ENCODE measurements at places on chromosomes 12 and 14.

GRCh38 chr14:50970886-50971781 is 26.9 kb upstream of the PYGL start:
- no peak for DNase-seq

DNA sequence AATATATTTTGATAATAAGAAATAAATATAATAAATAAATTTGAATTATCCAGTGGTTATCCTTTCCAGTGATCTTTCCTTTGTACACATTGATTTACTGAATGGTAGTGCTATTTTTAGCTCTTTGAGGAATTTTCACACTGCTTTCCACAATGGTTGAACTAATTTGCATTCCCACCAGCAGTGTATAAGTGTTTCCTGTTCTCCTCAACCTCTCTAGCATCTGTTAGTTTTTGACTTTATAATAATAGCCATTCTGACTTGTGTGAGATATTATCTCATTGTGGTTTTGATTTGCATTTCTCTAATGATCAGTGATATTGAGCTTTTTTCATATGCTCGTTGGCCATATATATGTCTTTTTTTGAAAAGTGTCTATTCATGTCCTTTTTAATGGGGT is 333.7 kb downstream of the RAD51B start:
- DNase-seq, result no peak

GRCh38 chr12:3571724-3572123 is 80.7 kb downstream of the PRMT8 start:
- DNase-seq, result no peak

DNA sequence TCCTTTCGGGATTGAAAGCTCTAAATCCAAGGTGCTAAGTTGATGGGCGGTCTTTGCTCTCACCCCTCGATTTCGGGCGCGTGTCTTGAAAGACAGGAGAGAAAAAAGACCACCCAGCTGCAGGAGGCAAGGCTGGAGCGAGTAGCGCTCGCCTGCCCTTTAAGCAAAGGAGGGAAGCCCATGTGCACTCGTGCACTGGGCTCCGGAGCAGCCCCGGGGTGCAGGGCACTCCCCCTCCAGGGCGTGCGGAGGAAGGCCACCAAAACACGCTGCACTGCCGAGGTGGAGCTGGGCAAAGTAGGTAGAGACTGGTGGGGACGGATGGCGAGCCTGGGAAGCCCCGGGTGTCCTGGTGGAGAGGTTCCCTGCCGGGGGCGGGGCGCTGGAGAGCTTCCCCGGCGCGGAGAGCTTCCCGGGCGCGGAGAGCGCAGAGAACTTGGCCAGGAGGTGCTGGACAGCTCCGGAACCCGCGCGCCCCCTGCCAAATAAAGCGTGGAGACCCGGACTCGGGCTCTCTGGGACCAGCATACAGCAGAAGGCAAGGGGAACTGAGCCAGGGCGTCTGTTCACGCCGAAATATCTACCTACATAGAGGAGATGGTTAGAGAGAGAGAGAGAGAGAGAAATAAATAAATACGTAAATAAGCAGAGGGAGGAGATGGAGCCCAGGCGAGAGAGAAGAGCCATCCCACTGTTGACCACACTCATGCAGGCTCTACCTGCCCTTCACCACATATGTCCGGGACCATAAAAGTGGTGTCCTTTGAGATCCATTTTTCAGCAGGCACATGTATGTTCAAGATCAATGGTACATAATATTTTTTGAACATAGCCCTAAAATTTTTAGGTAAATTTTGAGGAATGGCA is 662 bp upstream of the NELL2 start:
- no peak for DNase-seq

All from amygdala (tissue), 56 donors.